ENCODE measurements at places on chromosomes 7 and 10. TPM values are rescaled to one million over a fixed set of nuclear protein-coding genes. Genes with fewer than 3 reads are reported as not detected.
A peak's percentile ranks its signal among the peaks of the same experiment; 100 is the strongest.

- H3K4me1 ChIP-seq, result no peaks in the 10 kb centered on the region
- no peaks in the 10 kb centered on the region for H3K36me3 ChIP-seq
- no peak for DNase-seq
- no peak overlapping the region for H3K27ac ChIP-seq
Observed at GRCh38 chr7:137513091-137513490, 169.6 kb upstream of the PTN start.

Gene NRAP
- not detected for total RNA-seq

- DNase-seq, result no peak
- H3K27me3 ChIP-seq, result no peaks in the 10 kb centered on the region
- H3K4me1 ChIP-seq, result peaks cover 35% of the 10 kb centered on the region
- peaks cover 31% of the 10 kb centered on the region for H3K36me3 ChIP-seq
- peak overlapping the region; percentile 80 for H3K4me3 ChIP-seq
Observed at GRCh38 chr7:92528958-92529264, 316 bp downstream of the RBM48 start.

DNA sequence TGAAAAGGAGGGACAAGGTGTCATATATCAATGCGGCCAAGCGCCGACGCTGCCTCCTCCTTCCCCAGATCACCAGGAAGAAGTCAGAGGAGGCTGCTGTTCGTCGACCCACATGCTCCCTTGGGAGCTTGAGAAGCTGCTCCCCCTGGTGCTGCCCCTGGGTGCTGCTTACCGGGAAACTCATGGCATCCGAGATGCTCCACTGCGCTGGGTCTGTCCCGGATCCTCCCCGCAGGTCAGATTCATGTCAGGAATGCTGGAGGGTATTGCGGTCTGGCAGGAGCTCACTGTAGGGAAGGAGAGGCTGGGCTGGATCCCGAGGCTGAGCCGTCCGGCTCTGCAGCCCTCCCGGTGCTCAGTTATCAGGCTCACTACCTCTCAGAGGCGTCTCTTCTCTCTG is 123.7 kb upstream of the FAM20C start:
- H3K27ac ChIP-seq, result no peak overlapping the region
- no peaks in the 10 kb centered on the region for H3K4me1 ChIP-seq
- no peaks in the 10 kb centered on the region for H3K27me3 ChIP-seq
- H3K4me3 ChIP-seq, result no peak overlapping the region
- no peak for DNase-seq
- no peaks in the 10 kb centered on the region for H3K36me3 ChIP-seq

GRCh38 chr10:117718986-117719920 is 176.7 kb downstream of the EMX2 start:
- DNase-seq, result no peak
- no peaks in the 10 kb centered on the region for H3K36me3 ChIP-seq
- H3K4me1 ChIP-seq, result no peaks in the 10 kb centered on the region
- peaks cover 4% of the 10 kb centered on the region for H3K27me3 ChIP-seq

DNA sequence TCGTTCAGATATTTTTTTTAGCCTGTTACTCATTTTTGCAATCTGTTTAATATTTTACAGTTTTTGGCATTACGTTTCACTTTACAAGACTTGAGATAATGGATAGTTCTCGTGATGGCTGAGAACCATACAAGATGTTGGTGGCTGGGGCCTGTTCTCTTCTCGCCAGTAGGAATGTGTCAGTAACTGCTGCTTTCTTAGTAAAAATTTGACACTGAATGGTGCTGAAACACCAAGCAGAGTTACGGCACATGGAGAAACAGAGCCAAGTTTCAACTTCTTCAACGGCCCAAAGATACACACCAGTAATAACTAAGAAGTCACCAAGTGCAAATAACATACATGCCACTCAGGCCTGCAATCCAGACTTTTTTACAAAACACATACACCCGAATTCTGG is 130.4 kb downstream of the NRP1 start:
- H3K27ac ChIP-seq, result no peak overlapping the region
- no peaks in the 10 kb centered on the region for H3K36me3 ChIP-seq
- DNase-seq, result no peak
- H3K27me3 ChIP-seq, result peaks cover 4% of the 10 kb centered on the region
- no peak overlapping the region for H3K4me3 ChIP-seq
- no peaks in the 10 kb centered on the region for H3K4me1 ChIP-seq

- no peaks in the 10 kb centered on the region for H3K27me3 ChIP-seq
- H3K36me3 ChIP-seq, result peaks cover 3% of the 10 kb centered on the region
- H3K4me3 ChIP-seq, result no peak overlapping the region
- peaks cover 33% of the 10 kb centered on the region for H3K4me1 ChIP-seq
Observed at GRCh38 chr7:140081774-140082425, 19.1 kb upstream of the PARP12 start.

- peaks cover 14% of the 10 kb centered on the region for H3K36me3 ChIP-seq
- H3K4me3 ChIP-seq, result no peak overlapping the region
- H3K27me3 ChIP-seq, result no peaks in the 10 kb centered on the region
- DNase-seq, result no peak
- no peak overlapping the region for H3K27ac ChIP-seq
Observed at GRCh38 chr7:37196676-37197075, 252.0 kb downstream of the ELMO1 start.

- no peak overlapping the region for H3K27ac ChIP-seq
- no peak overlapping the region for H3K4me3 ChIP-seq
- no peaks in the 10 kb centered on the region for H3K4me1 ChIP-seq
- H3K27me3 ChIP-seq, result peaks cover 13% of the 10 kb centered on the region
- no peaks in the 10 kb centered on the region for H3K36me3 ChIP-seq
Observed at GRCh38 chr10:117619707-117620405, 77.3 kb downstream of the EMX2 start.

Gene GPR37
- not detected for total RNA-seq

- no peak for DNase-seq
- H3K27me3 ChIP-seq, result peaks cover 3% of the 10 kb centered on the region
- no peaks in the 10 kb centered on the region for H3K36me3 ChIP-seq
- no peaks in the 10 kb centered on the region for H3K4me1 ChIP-seq
Observed at GRCh38 chr10:27834476-27834875, 88.9 kb upstream of the MKX start.

Gene CNPY1
- total RNA-seq, result not detected

- no peaks in the 10 kb centered on the region for H3K36me3 ChIP-seq
- H3K4me3 ChIP-seq, result no peak overlapping the region
- H3K27ac ChIP-seq, result no peak overlapping the region
- H3K27me3 ChIP-seq, result no peaks in the 10 kb centered on the region
- no peak for DNase-seq
- no peaks in the 10 kb centered on the region for H3K4me1 ChIP-seq
Observed at GRCh38 chr7:27606270-27607209, 56.1 kb downstream of the HIBADH start.

DNA sequence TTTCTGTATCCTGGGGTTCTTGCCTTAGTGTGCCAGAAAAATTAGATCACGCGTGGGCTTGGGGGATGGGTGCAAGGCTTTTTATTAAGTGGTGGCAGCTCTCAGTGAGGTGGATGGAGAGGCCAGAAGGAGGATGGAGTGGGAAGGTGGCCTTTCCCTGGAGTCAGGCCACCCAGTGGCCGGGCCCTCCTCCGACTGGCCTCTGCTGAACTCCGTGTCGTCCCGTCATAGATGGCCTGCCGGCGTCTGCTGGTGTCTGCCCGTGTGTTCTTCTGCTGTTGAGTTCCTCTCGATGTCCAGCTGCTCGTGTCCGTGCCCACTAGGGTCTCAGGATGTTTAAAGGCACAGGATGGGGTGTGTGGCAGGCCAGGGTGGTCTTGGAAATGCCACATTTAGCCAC is 4.0 kb upstream of the ZNF746 start:
- peaks cover 22% of the 10 kb centered on the region for H3K4me1 ChIP-seq
- H3K27me3 ChIP-seq, result peaks cover 15% of the 10 kb centered on the region
- no peak overlapping the region for H3K4me3 ChIP-seq
- H3K36me3 ChIP-seq, result peaks cover 8% of the 10 kb centered on the region
- DNase-seq, result no peak

- no peak overlapping the region for H3K4me3 ChIP-seq
- peaks cover 71% of the 10 kb centered on the region for H3K36me3 ChIP-seq
- H3K27ac ChIP-seq, result peak overlapping the region; percentile 34
- DNase-seq, result no peak
Observed at GRCh38 chr7:92754919-92755581, 81.3 kb downstream of the CDK6 start.

Gene NT5C3A
- 55.2 TPM for total RNA-seq

- no peaks in the 10 kb centered on the region for H3K4me1 ChIP-seq
- no peak overlapping the region for H3K27ac ChIP-seq
- no peak overlapping the region for H3K4me3 ChIP-seq
- H3K27me3 ChIP-seq, result no peaks in the 10 kb centered on the region
- no peak for DNase-seq
- no peaks in the 10 kb centered on the region for H3K36me3 ChIP-seq
Observed at GRCh38 chr7:130286881-130287280, 6.1 kb upstream of the CPA4 start.

GRCh38 chr7:138868711-138869110 is 70.7 kb upstream of the ATP6V0A4 start:
- no peak overlapping the region for H3K27ac ChIP-seq
- H3K36me3 ChIP-seq, result no peaks in the 10 kb centered on the region
- no peaks in the 10 kb centered on the region for H3K27me3 ChIP-seq
- DNase-seq, result no peak
- H3K4me1 ChIP-seq, result peaks cover 24% of the 10 kb centered on the region

Data from activated CD4-positive, alpha-beta T cell treated with anti-CD3 and anti-CD28 coated beads, Interleukin-2, amount 10 ng/mL, durations not matched to agents 7 days and 5 days (primary cell).